ENCODE measurements at places on chromosomes 5 and 9.

DNA sequence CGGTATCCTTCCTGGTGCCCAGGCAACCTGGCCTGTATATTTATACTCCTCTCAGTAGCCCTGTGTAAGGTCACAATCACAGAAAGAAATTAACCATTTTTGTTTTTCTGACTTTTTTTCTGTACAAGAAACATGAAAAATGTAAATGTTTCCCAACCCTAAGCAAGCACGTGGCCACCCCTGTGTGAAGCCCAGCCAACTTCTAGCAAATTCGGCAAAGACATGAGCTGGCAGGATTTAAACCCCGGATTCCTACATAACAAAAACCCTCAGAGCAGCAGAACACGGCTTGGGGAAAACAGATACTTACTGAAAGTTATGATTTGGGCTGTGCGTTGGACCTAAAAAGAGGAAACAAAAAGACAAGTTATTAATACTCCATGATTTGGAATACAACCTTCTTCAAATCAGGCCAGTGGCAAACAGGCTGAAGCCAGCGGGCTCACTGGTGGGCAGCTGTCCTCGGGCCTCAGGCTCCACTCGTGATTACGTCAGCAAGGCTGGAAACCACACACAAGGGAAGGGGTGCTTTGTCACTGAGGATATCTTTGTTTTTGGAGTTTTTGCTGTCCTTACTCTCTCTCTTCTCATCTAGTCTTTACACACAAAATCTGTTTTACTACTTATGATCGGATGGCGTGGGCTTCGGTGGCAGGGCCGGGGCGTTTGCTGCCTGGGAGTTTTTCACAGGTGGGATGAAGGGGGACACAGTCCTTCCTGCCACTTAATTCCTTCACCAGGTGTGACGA lies 194.1 kb downstream of the ROR2 start:
- DNase-seq: no peak

GRCh38 chr5:169988947-169989346 lies 8.7 kb upstream of the INSYN2B start:
- no peak for DNase-seq

DNA sequence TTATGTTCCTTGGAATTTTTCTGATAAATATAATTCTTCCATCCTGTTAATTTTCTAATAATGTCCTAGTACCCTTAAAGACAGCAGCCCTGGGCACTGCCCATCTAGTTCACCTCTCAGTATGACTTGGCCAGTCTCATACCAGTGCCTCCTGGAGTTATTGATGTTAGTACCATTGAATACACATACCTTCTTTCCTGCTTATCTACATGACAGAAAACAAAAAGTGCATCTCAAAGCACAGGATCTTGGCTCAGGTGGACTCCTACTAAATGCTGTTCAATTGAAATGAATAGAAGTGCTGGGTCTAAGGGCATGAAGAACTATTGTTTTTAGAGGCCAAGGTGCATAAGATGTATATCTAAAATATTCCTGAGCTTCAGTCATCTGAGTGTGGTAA lies 669.7 kb downstream of the NR2F1-AS1 start:
- DNase-seq: no peak

DNA sequence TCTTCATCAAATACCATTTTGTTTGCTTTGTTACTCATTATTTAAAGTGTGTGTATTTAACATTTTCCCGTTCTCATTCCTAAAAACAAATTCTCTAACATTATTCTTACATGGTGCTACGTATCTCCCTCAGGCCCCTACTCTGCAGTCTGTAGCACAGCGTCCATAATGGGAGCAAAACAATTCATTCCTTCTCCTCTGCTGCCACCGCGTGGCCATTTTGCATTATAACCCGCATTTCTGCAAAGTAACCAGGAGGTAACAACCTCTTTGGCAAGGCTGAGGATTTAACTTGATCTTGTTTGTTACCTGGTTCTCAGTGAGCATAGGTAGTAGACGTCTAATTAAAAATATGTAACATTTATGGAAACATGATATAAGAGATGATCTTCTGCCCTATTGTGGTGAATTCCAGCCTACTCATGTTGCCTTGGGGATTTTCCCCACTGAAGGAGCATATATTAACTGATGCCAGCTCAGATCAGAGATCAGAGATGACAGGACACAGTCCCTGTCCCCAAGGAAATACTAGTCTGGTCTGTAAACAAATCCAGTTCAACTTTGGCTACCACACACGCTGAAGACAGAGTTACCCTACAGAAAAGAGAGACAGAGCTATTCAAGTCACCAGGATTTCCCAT lies 10.5 kb downstream of the OR1K1 start:
- peak; percentile 74 for DNase-seq

- DNase-seq: peak; percentile 82
Measured at GRCh38 chr9:107340920-107341632, 58.0 kb downstream of the RAD23B start.

- DNase-seq: peak; percentile 20
Measured at GRCh38 chr9:113798062-113799030, 77.8 kb upstream of the ZNF618 start.

DNA sequence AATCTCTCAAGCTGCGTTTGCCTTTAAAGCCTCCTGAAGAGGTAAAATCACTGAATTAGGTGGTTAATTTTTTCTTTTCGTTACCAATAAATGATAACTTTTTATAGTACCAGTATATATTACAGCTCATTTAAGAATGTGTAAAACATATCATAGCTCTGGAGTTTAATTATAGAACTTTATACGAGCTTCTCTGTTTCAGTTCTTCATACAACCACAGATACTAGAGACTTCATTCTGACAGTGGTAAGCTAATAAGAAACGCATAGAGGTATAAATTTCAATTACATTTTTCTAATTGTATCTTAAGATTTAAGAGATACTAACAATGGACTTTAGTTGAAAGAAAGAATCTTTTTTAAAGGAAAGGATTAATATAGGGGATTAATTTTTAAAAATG lies 73.9 kb downstream of the PBX3 start:
- no peak for DNase-seq

- DNase-seq: no peak
Measured at GRCh38 chr5:285991-286557, 14.6 kb downstream of the PDCD6 start.

GRCh38 chr9:77589046-77589795 lies 58.9 kb downstream of the GNA14 start:
- DNase-seq: no peak

- DNase-seq: no peak
Measured at GRCh38 chr5:131426011-131426410, 162.2 kb downstream of the CDC42SE2 start.

GRCh38 chr9:92721548-92721947 lies 43.1 kb downstream of the BICD2 start:
- DNase-seq: peak; percentile 44

- no peak for DNase-seq
Measured at GRCh38 chr9:32589083-32589723, 16.2 kb upstream of the NDUFB6 start.

DNA sequence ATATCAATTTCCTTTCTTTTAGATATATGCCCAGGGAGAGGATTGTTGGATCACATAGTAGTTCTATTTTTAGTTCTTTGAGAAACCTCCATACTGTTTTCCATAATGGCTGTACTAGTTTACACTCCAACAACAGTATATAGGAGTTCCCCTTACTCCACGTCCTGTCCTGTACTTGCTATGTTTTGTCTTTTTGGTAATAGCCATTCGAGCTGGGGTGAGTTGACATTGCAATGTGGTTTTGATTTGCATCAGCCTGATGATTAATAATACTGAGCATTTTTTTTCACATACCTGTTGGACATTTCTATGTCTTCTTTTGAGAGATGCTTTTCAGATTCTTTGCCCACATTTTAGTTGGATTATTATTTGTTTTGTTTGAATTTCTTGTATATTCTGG lies 445.9 kb downstream of the NTRK2 start:
- no peak for DNase-seq

DNA sequence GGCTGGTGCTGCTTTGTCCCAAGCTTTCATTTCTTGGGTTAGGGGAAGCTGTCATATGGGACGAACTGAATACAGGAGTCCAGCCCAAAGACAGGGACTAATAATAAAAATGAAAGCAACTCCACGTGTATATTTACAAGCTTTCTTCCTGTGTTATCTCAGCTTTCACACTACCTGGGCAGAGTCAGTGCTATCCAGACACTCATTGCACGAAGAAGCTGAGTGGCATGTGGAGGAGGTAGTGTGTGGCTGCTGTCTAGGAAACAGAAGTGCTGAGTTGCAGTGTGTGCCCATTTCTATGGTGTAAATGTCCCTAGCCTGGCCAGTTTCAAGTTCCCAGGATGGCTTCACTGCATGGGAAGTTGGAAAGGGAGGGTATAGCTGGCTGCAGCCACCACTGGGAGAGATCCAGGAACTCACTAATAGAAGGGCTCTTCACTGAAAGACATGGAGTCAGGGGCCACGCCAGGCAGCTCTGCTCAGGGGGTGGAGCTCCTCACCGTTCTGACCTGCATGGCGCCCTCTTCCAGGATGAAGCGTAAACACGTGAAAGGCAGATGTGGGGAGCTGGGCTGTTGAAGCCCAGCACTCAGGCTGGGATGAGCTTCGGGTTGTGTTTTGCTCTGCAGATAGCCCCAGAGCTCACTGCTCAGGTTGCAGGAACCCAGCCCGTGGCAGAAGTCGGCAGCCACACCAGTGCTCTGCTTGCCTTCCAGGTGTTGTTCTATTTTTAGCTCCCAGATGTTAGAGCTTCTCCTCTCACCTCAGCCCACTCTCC lies 116.9 kb downstream of the IRX2 start:
- DNase-seq: no peak

DNA sequence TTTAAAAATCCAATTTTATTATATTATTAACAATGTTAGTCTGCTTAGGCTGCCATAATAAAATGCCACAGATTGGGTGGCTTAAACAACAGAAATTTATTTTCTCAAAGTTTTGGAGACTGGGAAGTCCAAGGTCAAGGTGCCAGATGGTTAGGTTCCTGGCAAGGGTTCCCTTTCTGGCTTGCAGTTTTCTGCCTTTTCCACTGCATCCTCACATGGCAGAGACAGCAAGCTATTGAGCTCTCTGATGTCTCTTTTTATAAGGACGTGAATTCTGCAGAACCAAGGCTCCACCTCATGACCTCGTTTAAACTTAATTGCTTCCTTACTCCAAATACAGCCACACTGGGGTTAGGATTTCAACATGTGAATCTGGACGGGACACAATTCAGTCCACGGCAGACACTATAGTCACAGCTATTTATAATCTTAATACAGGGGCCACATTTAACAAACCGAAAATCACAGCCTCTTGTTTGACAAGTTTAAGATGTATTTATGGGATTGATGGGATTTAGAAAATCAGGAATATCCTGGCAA lies 174.9 kb upstream of the PUM3 start:
- DNase-seq: no peak

DNA sequence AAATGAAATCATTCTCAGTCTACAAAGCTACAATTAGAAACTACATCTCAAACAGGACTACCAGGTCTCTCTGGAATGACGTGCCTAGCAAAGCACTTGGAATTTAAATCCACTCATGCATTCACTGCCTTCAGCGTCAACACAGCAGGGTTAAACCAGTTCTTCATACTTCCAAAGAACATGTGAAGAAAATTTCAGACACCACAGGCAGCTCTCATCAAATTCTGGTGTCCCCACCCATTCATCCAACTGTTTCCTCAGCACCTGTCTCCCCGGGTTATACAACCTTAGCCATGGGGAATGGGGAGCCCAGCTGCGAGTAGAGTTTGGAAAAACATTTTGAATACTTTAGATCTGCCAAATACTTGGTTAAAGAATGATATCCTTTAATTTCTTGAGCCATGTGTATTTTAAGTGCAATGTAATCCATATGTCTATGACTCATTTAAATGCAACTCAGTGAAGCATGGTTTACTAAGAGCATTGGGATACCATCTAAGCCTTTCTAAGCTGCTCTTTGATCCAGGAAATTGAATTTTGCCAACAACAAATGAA lies 17.5 kb downstream of the ADAM19 start:
- no peak for DNase-seq

- no peak for DNase-seq
Measured at GRCh38 chr5:10634050-10634449, 70.2 kb downstream of the ANKRD33B start.

GRCh38 chr9:98222885-98223691 lies 30.7 kb upstream of the CORO2A start:
- no peak for DNase-seq

- DNase-seq: no peak
Measured at GRCh38 chr9:31759703-31760102, 624.7 kb upstream of the ACO1 start.

DNA sequence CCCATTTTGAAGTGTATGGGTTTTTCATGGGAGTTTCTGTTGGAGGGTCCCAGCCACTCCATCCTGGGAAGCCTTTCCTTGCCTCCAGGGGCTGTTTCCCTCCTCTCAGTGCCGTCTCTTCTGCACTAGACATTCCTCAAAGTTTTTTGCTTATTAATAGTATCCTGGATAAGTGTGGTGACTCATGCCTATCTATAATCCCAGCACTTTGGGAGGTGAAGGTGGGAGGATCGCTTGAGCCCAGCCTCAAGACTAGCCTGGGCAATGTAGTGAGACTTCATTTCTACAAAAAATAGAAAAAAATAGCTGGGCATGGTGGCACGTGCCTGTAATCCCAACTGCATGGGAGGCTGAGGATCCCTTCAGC lies 43.1 kb downstream of the RALGPS1 start:
- DNase-seq: no peak

DNA sequence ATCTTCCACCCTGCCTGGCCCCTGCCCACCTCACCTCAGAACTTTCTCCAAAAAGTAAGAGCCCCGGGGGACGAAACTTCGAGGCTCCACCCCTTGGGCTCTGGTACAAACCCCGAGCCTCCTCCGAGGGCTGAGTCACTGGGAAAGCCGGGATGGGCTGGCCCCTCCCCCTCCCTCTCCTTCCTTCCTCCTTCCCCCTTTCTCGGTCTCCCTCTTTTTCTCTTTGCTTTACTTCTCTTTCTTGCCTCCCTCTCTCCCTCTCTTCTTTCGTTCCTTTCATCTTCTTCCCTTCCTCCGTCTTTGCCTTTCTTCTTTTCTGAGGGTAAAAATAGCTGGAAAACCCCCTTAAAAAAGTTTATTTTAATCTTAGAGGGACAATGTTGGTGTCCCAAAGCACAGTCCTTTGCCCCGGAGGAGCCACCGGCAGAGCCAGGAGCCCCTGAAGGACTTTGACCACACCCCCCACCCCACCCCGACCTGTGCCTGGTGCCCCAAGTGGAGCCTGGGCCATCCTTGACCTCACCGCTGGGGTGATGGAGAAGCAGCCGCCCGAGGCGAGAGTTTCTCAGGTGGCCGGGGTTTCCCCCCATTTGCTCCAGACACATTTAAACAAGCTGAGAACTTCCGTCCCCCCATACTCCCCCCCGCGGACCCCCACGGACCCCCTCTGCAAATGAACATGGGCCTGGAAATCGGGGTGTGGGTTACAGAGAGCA lies 5.7 kb upstream of the NOTCH1 start:
- DNase-seq: no peak

- no peak for DNase-seq
Measured at GRCh38 chr9:14560194-14560593, 133.0 kb downstream of the ZDHHC21 start.

DNA sequence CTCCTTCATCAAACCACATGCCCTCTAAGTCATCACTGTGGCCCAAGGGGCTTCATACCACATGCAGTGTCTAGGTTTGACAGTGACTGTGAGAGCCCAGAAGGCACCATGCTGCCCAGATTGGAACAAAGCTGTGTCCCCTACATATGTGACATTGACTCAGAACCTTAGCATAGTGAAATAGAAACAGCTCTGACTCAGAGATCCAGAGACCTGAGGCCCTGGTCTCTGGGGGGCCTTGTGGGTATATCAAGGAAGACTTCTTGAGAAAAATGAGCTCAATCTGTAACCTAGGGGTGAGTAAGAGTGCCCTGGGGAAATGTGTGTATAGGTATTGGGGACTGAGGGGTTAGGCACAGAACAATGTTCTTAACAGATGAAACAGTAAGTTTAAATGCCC lies 7.1 kb upstream of the ENTREP1 start:
- DNase-seq: no peak

All from type B pancreatic cell (in vitro differentiated cells).